ENCODE measurements at places on chromosomes 1 and 21. TPM values are rescaled to one million over a fixed set of nuclear protein-coding genes. Genes with fewer than 3 reads are reported as not detected.
A peak's percentile ranks its signal among the peaks of the same experiment; 100 is the strongest.

Gene MCOLN2
- total RNA-seq: not detected

DNA sequence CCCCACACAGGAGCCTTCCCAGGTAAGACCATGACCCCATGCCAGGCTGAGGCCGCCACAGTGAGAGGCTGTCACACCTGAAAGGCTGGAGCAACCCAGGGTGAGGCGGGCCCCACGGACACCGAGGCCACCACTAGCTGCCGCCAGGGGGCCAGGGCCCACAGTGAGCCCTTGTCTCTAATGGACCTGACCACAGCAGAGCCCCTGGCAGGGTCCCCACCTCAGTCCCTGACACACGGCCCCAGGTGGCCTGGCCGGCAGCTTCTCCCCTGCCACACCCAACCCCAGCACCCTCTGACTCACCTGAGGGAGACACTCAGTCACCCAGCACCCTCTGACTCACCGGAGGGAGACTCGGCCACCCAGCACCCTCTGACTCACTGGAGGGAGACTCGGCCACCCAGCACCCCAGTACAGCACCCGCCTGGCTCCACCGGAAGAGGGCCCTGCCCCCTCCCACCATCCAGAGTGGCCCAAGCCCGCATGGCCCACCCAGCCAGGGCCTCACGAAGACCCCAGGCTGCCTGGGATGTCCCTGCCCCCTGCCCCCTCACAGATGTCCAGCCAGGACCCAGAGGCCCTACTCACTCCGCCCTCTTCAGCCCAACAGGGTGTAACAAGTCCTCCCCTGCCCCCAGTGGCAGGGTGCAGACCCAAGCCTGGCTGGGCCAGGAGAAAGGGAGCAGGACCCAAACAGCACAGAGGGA, 4.4 kb downstream of the DVL1 start:
- DNase-seq: peak; percentile 52

- no peak for DNase-seq
These were observed 50.2 kb downstream of the LRRC8D start for GRCh38 chr1:89870998-89871397.

Gene TOR1AIP2
- 87.1 TPM for total RNA-seq

DNA sequence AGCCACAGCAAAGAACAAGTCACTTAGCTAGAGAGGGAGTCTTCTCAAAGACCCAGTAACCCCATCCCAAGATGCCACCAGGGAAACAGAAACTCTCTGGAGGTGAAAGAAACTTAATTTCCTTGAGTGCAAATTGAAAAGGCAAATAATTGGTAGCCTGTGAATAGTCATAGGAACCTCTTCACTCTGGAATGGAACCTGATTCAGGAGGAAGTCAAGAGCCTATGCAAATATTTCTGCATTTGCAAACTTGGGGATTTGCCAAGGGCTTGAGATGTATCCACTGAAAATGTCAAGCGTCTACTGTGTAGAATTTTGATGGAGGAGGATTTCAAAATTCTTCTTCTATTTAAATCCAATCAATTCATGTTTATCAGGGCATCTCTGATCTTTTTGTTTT, 5.7 kb downstream of the HIVEP3 start:
- DNase-seq: no peak

Gene ADAMTS5
- under 0.01 TPM for total RNA-seq

DNA sequence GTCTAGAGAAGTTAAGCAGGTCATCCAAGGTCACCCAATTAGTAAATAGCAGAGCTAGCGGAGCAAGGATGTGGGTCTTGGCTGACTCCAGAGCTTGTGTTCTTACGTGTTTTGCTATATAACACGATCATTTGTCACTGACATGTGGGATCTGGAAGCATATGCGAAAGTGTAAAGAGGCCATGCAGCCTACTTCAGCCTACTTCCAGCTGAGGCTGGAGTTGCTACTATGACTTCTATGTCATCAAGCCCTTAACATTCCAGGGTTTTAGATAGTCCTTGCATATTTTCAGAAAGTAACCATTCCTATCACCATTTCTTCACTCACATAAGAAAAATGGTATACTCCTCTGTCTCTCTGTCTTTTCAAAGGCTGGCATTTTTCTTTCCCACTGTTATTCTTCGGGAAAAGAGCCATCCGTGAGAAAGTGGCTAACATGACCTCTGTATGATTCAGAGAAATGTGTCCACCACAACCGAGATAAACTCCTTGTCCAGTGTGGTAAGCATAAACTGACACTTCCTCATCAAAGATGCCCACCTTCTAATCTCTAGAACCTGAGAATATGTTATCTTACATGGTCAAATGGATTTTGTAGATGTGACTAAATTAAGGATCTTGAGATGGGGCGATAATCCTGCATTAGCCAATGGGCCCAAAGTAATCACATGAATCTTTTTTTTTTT, 24.0 kb upstream of the ABL2 start:
- no peak for DNase-seq

DNA sequence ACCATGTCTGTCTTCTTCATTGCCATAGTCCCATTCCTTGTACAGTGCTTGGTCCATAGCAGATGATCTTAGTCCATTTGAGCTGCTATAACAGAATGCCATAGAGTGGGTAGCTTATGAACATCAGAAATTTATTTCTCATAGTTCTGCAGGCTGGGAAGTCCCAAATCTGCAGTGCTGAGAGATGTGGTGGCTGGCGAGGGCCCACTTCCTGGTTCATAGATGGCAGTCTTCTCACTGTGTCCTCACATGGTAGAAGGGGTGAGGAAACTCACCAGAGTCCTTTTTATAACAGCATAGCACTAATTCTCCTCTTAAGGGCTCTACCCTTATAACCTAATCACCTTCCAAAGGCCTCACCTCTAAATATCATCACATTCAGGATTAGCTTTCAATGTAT, 23.1 kb upstream of the RAP1A start:
- DNase-seq: no peak

- no peak for DNase-seq
These were observed 16.0 kb downstream of the CRYZ start for GRCh38 chr1:74716822-74717221.

Gene REG4
- total RNA-seq: not detected

GRCh38 chr1:24051206-24051945, 60.6 kb downstream of the MYOM3 start:
- DNase-seq: no peak

Gene SERTAD4
- 0.22 TPM for total RNA-seq

- peak; percentile 4 for DNase-seq
These were observed 1.6 kb downstream of the ADAMTS5 start for GRCh38 chr21:26965040-26965906.

Gene PLPPR4
- total RNA-seq: not detected

DNA sequence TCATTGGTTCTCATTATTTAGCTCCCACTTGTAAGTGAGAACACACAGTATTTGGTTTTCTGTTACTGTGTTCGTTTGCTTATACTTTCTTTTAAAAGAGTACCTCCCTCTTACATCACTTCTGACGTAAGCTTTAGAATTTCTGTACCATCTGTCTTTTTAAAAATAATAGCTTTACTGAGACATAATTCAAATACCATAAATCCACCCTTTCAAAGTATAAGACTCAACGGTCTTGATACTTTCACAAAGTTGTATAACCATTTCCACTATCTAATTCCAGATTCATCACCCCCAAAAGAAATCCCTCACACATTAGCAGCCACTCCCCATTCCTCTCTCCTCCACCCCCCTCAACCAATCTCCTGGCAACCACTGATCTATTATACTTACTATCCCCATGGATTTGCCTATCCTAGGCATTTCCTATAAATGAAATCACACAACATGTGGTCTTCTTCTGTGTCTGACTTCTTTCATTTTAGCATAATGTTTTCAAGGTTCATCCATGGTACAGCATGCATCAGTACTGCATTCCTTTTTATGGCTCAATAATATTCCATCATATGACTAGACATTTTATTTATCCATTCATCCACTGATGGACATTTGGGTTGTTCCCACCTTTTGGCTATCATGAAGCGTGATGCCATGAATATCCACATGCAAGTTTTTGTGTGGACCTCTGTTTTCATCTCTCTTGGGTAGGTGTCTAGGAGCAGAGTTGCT, 104.7 kb downstream of the HLCS start:
- DNase-seq: no peak

Gene NBPF6
- not detected for total RNA-seq

GRCh38 chr1:232344791-232345399, 285.0 kb downstream of the SIPA1L2 start:
- no peak for DNase-seq

Gene CD2
- not detected for total RNA-seq

DNA sequence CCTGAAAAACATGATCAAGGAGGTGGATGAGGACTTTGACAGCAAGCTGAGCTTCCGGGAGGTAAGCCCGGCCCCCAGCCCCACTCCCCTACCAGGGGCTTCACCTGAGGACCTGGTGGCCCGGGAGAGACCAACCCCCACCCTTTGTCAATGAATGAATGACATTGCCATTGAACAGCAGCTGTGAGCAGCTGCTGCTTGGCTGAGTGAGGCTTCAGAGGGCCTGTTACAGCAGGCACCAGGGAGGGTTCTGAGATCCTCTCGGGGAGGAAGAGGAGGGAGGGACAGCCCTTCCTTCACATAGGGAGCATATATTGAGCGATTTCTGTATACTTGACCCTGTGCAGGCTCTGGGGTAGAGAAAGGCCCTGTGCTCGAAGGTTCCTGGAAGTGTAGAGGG, 12.3 kb upstream of the CTRC start:
- no peak for DNase-seq

- DNase-seq: no peak
These were observed 1.4 kb upstream of the KCNJ6 start for GRCh38 chr21:37917612-37918011.

GRCh38 chr1:212315907-212316306, 30.7 kb downstream of the PPP2R5A start:
- DNase-seq: peak; percentile 52

- no peak for DNase-seq
These were observed 18.8 kb downstream of the BATF3 start for GRCh38 chr1:212680680-212681389.

Gene OR2L5
- total RNA-seq: not detected

Gene NR1I3
- total RNA-seq: not detected

DNA sequence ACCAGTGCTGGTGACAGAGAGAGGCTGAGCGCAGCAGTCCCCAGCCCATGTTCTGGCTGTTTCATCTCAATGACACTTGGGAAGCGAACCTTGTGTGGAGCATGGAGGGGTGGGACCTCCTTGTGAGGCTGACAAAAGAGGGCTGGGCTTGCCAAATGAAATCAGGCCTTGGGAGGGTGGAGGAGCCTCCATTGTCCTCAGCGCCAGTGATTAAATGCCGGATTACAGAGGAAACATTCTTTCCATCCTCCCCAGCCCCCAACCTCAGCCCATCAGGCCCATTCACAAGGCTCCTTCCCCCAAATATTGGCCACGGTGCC, 63.3 kb upstream of the PAXBP1 start:
- no peak for DNase-seq

DNA sequence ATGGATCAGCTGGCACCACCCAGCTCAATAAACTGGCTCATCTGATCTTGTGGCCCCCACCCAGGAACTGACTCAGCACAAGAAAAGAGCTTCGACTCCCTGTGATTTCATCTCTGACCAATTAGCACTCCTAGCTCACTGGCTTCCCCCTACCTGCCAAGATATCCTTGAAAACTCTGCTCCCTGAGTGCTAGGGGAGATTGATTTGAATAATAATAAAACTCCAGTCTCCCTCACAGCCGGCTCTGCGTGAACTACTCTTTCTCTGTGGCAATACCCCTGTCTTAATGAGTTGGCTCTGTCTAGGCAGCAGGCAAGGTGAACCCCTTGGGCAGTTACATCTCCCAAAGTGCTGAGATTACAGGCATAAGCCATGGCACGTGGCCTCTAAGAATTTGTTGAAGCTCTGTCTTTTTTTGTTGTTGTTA, 11.8 kb upstream of the RHBDL2 start:
- no peak for DNase-seq

Gene FALEC
- total RNA-seq: not detected

Gene TCEA3
- total RNA-seq: 0.22 TPM

Gene OPTC
- not detected for total RNA-seq

All from lung microvascular endothelial cell (primary cell).